ENCODE measurements at places on chromosomes 16 and 17.
A peak's percentile ranks its signal among the peaks of the same experiment; 100 is the strongest.

GRCh38 chr17:77433385-77434135, 292.8 kb downstream of the SEC14L1 start:
- peak; percentile 78 for DNase-seq

GRCh38 chr16:19697756-19698318, 20.2 kb downstream of the KNOP1 start:
- no peak for DNase-seq

DNA sequence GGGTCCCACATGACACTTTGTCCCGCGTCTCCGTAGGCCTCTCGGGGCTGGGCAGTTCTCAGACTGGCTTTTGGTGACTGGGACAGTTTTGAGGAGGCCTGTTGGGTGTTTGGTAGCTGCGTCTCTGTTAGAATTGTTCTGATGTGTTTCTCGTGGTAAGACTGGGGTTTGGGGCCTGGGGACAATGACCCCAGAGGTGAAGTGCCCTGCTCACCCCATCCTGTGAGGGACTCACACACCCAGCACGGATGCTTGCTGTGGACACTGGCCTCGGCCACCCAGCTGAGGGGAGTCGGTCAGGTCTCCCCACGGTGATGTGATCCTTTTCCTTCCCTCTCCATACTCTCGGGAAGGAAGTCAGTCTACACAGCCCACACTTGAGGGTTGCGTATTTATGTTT, 50.3 kb downstream of the METRNL start:
- DNase-seq: no peak

GRCh38 chr17:19799796-19800195, 51.7 kb upstream of the ALDH3A1 start:
- DNase-seq: no peak

DNA sequence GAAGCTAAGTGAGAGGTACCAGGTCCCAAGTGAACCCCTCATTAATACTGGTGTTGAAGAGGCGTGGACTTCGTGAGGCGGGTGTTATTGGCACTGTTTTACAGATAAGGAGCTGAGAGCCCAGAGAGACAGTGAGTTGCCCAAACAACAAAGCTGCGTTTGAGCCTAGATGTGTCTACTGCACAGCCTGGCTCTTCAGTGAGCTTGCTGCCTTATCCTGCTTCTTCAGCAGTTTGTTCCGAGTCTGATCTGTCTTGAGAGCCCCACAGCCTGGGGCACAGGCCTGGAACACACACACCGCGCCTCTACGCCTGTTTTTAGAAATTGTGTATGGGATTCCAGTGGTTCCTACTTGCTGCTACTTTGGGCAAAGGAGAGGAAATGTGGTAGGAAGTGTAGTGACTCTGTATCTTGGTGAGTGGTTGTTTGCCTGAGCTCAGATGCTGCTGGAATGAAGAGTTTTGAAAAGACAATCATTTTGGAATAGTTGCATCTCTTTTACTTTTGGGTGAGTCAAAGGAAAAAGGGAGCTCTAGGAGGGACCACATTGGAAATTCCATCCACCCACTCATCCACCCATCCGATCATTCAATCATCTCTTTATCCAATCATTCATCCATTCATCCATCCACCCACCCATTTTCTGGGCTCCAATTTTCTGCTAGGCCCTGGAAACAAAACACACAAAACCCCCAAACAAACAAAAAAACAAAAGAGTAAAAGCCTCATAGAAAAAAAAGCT, 22.3 kb upstream of the PLCG2 start:
- DNase-seq: no peak

- DNase-seq: no peak
Observed at GRCh38 chr16:57137566-57138273, 45.3 kb downstream of the CPNE2 start.

DNA sequence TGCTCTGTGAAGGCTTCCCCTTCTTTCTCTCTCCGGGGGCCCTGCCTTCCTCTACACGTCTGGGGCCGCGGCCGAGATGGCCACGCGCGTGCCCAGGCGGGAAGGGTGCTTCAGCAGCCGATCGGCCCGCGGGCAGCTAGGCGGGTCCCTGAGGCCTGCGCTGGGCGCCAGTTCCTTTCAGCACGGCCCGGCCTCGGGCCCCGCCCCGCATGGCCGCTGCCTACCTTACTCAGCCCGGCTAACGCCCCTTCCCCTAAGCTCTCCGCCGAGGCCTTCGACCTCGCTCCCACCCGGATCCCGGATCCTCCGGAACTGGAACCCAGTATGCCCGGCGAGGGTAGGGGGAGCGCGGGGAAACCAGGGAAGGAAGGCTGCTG, 335 bp downstream of the TMEM11 start:
- DNase-seq: peak; percentile 28

- no peak for DNase-seq
Observed at GRCh38 chr17:74271901-74272561, 2.0 kb upstream of the DNAI2 start.

DNA sequence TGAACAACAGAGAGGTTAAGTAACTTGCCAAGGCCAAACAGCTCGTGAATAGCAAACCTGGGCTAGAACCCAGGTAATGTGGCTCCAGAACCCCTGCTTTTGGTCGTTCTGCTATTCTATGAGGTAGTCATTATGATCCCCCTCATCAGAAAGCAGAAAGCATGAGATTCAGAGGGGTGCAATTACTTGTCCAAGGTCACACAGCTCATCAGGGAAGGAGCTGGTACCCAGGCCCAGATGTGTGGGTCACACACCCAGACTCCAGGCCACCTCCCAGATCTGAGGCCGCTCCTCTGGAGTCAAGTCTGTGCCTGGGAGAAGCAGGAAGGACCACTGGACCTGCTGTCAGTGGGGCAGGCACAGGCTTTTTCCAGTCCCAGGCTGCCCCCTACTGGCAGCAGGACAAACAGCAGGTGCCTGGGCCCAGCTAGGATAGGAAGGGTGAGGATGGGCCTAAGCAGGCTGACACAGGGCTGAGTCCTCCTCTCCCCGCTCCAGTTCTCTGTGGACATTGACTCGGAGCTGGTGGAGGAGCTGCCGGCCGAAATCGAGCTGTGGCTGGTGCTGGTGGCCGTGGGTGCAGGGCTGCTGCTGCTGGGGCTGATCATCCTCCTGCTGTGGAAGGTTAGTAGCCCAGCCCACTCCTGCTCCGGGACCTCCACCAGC, 7.8 kb upstream of the PDK2 start:
- peak; percentile 84 for DNase-seq

GRCh38 chr16:62046801-62047200, 10.6 kb upstream of the CDH8 start:
- DNase-seq: no peak

GRCh38 chr16:66042341-66042740, 324.1 kb upstream of the CDH5 start:
- DNase-seq: no peak

DNA sequence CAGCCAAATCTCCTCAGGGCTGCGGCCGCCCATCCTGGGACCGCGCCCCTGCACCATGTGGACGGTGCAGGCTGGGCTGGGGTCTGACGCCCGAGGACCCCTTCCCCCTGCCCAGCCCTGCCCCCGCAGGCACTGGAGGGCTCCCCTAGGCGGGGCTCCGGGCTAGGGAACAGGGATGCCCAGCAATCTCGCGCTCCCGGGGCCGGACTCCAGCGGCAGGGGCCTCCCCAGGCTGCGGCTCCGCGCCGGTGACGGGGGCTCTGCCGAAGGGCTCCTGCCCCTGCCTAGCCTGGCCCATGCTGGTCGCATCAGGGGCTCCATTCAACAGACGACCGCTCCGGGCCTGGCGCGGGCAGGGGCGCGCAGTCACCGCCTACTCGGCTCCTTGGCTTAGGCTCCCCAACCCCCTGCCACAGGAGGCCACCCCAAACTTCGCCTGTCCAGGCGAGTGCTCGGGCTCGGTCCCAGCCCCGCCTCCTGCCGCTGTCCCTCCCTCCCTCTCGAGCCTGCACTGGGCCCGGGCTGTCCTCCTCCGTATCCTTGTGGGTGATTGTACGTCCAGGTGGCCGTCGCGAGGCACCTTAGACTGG, 27.4 kb upstream of the ADORA2B start:
- DNase-seq: no peak

GRCh38 chr17:21542991-21543390, 149.3 kb upstream of the KCNJ18 start:
- no peak for DNase-seq

DNA sequence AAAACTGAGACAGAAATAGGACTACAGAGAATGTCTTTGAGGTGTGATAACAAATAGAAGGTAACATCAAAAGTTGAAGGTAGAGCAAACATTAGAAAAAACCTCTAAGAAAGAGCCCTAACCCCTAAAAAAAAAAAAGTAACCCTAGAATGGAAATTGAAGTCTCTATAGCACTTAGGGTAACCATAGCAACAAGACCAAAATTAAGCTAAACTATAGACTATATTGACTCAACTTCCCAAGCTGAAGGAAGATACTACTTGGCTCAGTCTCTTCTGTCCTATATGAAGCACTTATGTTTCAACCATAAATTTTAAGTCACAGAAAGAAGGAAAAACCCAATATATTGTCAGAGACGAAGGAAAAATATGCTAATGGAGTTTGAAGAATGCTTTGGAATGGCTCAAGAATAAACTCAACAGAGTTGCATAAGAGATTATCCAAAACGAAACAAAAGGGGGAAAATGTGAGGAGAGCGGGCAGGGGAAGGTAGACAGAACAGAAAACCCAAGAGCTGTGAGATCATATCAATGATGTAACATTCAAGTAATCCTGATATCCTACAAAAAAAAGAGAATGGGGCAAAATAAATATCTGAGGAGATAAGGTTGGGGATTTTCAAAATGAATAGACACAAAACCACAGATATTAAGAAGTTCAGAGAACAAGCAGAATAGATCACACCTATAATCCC, 88.4 kb downstream of the USP32 start:
- DNase-seq: no peak

DNA sequence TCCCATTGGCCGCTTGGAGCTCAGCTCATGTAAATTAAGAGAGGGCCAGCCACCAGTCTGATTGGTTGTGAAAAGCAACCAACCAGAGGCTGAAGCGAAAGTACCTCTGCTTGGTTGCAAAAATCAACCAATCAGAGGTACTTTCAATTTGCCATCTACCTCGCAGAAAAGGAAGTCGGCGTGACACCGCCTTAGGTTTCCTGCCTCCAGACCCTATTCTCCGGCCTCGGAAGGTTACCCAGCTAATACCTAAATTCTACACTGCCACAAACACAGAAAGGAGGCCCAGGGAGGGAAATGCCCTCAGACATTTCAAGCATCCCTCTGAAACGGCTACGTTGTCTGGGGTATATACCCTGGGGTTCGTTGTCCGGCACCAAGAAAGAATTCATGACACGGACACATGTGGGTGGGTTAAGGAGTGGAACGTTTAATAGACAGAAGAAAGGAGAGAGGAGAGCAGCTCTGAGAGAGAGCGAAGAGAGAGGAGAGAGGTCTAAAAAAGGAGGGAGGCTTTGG, 481.3 kb downstream of the TMEM114 start:
- DNase-seq: no peak

- DNase-seq: no peak
Observed at GRCh38 chr17:28386391-28386790, 14.9 kb downstream of the SARM1 start.

DNA sequence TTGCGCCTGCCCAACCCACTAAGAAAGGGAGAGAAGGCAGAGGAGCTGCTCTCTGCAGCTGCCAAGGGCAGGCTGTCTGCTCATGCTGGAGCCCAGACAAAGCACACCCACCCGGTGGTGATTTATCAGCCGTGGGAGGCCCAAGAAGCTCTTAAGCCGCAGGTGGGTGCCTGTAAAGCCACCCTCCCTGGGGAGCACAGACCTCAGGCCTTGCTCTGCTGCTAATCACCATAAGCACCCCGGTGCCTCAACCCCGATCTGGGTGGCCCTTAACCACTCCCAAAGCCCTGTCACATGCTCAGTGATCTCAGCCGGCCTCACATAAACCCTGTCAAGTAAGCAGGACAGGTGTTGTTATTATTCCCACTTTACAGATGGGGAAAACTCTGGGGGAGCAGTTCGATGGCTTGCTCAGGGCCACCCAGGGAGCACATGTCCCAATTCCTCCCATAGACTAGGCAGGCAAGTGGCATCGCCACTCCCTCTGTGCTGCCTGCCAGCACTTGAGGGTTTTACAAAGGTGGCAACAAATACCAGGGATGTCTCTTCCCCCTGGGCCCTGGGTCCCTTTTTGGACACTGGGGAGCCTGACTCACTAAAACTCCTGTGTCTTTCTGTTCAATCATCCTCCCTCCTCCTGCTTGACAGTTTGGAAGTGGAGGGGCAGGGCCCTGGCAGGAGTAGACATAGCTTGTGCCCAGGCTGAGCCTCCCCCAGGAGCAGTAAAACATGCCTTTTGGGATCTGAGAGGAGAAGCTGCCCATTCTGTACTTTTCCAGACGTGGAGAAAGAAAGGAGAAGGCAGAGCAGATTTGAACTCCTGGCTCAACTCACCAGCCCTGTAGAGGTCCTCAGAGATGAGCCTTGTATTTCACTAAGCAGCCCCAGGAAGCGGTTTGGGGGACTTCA, 299.3 kb downstream of the SOX9 start:
- no peak for DNase-seq

- DNase-seq: peak; percentile 90
Observed at GRCh38 chr17:4375039-4375748, 8.7 kb upstream of the UBE2G1 start.

DNA sequence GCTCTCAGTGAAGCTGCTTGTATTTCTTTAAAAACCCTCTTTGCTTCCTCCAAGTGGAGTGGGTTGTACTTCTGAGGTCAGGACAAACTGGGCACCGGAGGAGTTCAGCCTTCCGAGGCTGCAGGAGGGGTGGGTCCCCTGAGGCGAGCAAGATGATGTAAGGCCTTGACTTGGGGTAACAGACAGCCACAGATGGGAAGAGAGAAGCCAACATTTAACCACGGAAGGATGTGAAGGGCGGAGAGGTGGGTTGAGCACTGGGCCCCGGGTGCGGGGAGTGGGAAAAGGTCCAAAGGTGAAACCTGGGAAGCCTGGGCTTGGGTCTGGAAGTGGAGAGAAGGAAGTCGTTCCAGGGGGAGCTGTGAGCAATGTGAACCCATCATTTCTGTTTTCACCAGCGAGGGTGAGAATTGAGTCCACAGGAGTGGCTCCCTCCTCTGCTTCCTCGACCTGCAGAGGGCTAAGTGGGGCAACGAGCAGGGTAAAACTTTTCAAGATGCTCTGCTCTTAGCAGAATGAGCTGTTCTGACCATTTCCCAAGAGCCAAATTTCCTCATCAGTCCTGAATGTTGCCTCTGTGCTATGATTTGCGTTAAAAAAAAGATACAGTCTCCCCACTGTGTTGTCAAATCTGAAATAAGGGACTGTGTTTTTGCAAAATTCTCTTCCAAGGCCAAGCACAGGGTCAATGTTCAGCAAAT, 137.7 kb upstream of the CRHR1 start:
- no peak for DNase-seq

- DNase-seq: no peak
Observed at GRCh38 chr16:54792811-54793210, 137.9 kb upstream of the IRX5 start.
